NCI-H1048 (cell line): ENCODE measurements at places on chromosomes 13 and 19.

DNA sequence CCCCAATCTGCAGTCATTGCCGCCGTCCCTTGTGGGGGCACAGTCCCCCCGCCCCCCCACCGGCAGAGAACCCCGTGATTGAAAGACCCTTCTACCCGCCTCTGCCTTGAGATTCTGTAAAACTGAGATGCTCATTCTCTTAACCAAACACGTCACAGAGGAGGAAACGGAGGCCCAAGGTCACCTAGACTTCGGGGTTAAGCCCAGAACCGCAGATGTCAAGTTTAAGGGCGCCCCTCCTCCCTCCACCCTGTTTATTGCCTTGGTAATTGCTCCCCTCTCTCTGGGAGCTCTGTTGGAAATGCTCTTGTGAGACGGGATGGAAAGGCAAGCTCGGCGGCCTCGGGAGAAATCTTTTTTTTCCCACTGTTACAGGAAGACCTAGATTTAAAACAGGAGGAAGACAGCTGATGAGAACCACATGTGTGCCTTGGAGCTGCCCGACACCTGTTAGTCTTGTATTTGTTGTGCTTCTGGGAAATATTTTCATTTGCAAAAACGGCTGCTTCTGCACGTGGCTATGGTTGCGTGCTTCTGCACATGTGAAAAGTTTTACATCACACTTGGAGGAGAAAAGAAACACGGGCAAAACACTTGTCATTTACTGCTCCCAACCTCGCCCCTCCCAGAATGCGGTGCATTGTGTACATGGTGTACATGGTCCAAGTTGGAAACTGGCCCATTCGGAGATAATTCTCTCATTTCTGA lies 1.1 kb upstream of the MED26 start:
- DNase-seq, result no peak

- DNase-seq, result no peak
Measured at GRCh38 chr19:7533925-7534480, 1.5 kb upstream of the PNPLA6 start.

DNA sequence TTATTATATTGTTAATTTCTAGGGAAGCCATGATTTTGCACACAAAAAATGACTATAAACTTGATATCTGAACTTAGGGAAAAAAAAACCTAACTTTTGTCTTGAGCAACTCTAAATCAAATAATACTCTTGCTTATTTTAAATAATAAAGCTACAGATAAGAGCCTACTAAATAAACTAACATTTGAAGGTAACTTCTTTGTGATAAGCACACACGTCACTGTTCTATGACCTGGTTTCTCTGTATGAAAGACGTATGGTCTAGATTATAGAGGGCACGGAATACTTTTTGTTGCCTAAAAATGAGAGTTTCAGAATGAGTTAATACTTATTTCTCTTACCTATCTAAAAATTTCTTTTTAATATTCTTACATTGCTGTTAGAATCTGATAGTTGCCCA lies 603.2 kb downstream of the DCT start:
- no peak for DNase-seq

DNA sequence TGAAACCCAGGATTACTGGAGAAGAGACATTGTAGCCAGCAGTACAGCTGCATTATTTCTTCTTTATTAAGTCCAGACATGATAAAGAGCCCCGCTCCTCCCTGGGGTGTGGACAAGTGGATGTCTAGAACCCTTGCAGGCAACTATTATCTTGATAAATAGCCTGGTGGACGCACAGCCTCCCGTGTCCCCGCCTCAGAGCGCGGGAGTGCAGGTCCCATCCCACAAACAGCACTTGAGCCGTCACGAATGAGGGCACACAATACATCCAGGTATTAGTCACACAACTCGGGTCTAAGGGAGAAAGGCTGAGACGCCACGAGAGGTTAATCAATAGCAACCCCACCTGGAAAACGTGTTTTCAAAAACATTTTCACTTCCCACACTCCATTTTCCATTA lies 213.2 kb upstream of the SOX1 start:
- DNase-seq, result no peak

DNA sequence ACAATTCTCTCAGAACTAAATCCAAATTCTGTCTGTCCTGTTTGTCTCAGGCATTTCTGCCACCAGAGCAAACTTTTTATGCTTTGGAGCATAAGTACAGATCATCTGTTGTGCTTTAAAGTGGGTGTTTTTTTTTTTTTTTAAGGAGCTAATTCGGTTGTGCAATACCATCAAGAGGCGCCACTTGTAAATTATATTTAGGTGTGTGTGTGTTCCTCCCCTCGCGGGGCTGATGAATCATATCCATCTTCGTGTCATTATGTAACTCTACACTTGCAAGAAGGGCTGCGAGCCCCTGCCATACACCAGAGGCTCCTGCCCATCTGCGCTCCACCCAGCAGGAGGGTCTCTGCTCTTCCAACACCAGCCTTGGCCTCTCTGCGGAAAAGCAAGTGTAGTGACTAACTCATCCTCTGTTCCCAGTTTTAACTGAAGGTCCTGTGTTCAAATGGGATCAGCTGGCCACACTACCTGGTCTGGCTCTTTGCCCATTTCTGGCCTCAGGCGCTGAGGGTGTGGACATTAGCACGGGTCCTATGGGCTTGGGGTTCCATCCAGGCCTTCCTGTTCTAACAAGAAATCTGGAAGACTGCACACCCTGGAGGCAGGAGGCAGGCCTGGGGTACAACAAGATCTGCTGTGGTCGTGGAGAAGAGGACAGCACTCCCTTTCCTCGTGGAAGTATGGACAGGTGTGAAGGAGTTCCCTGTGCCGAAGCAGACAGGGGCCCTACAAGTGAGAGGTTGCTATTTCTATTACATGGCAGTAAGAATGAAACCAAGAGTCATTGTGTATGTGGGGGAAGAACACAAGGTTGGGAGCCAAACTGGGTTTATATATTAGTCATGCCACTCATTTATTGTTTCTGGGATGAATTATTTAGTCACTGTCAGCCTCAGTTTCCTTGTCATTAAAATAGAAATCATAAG lies 96.1 kb upstream of the MBNL2 start:
- no peak for DNase-seq

DNA sequence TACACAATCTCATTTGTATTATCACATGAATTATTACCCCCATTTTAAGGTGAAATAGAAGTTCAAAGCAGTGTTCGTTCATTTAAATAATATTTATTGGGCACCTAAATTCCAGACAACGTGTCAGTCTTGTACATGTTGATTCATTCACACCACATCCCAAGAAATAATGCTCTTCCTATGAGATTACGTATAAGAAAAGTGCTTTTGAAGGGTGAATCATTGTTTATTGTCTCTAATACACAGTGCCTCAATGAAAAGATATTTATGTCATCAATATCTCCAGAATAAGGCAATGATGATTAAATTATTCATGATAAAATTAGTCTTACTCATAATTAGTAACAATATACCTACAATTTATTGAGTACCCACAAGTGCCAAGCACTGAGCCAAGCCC lies 35.6 kb downstream of the CLDN10 start:
- no peak for DNase-seq

GRCh38 chr13:36244073-36244472 lies 29.7 kb upstream of the SOHLH2 start:
- no peak for DNase-seq

DNA sequence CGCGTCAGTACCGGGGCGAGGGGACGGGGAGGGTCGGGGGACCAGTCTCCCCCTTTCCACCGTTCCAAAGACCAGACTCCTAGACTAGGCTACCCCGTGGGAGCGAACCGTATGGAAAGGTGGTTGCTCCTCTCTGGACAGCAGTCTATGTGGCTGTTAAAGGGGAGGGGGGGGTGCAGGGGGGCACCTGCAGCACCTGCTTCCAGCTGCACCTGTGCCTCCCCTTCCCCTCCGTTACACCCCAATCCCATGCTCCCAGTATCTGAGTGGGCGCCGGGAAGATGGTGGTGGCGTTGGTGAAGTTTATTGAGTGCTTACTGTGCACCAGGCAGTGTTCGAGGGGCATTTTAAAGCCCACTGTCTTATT lies 557 bp downstream of the ZNF524 start:
- no peak for DNase-seq

- DNase-seq, result no peak
Measured at GRCh38 chr13:37369616-37370015, 229.0 kb downstream of the POSTN start.

DNA sequence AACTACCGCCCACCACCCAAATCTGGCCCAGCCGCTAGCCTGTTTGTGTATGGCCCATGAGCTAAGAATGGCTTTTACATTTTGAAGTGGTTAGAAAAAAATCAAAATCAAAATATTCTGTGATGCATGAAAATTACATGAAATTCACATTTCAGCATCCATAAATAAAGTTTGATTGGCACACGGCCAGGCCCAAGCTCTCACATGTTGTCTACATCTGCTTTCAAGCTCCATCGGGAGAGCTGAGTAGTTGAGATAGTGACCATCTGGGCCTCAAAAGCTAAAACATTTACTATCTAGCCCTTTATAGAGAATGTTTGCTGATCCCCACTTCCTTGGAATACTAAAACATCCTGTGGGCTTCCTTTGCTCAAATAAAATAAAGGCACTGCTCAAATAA lies 14.5 kb downstream of the RFX2 start:
- DNase-seq, result no peak

DNA sequence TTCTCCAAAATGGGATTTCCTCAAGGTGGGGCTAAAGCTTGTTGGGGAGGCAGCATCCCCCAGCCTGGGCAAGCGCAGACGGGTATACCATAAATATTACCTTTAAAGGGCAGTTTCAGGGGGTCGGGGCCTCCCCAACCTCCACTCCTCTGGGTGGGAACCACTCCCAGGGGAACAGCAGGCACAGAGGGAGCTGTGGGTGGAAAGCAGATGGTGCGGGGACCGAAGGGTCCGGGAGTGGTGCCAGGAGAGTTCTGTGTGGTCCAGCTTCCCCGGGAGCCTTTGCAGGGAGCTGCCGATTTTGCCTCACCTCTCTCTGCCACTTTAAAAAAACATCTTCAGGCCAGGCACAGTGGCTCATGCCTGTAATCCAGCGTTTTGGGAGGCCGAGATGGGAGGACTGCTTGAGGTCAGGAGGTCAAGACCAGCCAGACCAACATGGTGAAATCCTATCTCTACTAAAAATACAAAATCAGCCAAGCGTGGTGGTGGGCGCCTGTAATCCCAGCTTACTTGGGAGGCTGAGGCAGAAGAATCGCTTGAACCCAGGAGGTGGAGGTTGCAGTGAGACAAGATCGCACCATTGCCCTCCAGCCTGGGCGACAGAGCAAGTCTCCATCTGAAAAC lies 5.5 kb downstream of the MAST3 start:
- DNase-seq, result no peak

- no peak for DNase-seq
Measured at GRCh38 chr19:16801600-16802013, 27.6 kb upstream of the SIN3B start.
